ENCODE measurements at places on chromosomes 1 and 21.

GRCh38 chr1:14254251-14254650 is 344.2 kb upstream of the KAZN start:
- no peak for DNase-seq

- no peak for DNase-seq
Observed at GRCh38 chr1:100396651-100397050, 44.3 kb downstream of the CDC14A start.

GRCh38 chr21:42003051-42003461 is 7.1 kb downstream of the ZBTB21 start:
- no peak for DNase-seq

DNA sequence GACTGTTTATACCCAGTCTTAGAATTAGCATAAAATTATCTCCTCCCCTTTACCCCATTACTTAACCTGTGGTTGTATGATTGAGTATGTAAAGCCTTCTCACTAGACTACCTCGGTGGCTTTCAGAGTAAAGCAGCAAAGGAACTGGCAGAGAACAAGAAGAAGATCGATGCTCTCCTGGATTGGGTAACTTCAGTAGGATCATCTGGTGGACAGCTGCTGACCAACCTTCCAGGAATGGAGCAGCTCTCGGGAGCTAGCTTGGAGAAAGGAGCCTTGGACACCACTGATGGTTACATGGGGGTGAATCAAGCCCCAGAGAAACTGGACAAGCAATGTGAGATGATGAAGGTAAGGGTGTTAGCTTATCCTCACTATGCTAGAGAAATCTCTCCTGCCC is 138.6 kb upstream of the BMP8A start:
- no peak for DNase-seq

DNA sequence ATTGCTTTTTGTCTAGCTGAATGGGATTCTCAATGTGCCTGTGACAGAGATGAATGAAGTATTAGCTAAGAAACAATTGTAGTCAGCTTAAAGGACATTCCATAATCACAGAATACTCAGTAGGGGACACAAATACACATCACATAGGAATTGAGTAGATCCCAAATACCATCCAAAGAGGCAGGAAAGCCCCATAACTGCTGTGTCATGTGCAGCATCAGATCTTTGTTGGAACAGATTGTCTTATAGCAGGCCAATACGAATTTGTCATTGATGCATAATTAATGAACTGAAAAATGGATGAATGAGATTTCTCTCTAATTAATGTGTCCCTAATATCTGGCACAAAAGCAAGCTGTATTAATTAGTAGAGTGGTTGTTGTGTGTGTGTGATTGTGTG is 82.3 kb upstream of the S1PR1 start:
- DNase-seq = no peak

DNA sequence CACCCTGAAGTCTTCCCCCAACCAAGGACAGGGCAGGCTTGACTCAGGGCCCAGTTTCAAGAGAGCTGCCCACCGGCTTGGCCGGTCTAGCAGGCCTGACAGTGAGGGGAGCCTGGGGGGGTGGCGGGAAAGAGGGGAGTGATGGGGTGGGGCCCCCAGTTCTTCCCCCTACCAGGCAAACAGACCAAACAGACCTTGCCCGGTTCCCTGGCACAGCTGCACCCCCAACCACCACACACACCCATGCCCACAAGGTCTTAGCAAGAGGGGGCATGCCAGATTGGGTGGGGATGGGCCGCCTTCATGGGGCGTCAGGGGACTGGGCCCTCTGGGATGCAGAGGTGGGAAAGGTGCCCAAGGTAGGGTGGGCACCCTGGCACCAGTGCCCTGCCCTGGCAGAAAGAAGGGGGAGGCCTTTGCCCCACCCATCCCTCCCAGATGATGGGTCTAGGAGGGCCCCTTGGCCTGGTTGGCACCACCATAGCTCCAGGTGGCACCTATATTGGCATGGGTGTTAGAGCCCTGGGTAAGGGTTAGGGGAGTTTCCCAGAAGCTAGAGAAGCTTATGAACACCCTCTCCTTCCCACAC is 8.9 kb downstream of the ZBTB7B start:
- no peak for DNase-seq

GRCh38 chr1:13908128-13908527 is 208.1 kb downstream of the PRDM2 start:
- DNase-seq = no peak

DNA sequence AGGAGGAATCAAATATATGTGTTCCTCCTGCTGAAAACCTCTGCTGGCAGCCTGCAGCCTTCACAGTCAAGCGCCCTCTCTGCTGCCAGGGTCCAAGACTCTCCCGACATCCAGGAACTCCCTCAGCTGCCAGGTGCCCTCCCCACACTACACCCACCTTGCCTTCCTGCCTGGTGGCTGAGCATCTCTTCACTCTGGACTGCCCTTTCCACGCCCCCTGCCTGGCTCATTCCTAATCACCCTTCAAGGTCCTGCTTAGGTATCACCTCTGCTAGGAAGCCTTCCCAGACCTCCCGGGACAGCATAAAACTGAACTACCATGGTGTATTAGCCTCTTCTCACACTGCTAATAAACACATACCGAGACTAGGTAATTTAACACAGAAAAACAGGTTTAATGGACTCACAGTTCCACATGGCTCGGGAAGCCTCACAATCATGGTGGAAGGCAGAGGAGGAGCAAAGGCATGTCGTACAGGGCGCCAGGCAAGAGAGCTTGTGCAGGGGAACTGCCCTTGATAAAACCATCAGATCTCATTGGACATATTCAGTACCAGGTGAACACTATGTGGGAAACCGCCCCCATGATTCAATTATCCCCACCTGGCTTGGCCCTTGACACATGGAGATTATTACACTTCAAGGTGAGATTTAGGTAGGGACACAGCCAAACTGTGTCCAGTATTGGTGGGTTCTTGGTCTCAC is 15.3 kb downstream of the LDLRAD1 start:
- DNase-seq = no peak

DNA sequence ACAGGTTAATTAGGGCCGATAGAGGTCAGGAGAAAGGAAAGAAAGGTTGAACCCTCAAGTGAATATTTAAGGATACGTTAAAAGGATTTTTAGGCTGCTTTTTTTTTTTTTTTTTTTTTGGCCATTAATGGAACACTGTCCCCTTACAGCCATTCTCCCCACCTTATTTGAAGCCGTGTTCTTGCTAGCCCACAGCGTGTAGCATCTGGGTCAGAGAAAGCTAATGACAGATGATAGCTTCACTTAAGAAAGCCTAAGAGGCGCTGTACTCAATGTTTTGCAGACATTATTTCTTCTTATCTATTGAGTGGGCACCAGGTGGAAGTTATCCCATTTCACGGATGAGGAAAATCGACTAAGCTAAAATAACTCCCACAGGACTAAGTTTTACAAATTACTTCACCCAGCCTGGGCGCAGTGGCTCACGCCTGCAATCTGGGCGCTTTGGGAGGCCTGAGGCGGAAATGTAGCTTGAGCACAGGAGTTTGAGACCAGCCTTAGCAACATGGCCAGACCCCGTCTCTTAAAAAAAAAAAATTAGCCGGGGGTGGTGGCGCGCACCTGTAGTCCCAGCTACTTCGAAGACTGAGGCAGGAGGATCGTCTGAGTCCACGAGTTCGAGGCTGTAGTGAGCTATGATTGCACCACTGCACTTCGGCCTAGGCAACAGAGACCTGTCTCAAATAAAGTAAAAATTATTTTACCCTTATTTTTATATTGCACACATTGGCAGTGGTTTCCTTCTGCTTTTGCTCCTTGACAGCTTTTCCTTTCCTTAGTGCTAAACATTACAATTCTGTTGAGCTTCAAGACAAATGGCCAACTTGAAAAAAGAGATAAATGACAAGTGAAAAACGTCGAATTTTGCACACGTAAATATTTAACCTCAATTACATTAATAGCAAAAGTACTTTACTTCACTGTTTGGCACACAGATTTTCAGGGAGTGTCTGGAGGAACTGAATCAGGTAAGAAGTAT is 1.1 kb upstream of the PHTF1 start:
- no peak for DNase-seq

DNA sequence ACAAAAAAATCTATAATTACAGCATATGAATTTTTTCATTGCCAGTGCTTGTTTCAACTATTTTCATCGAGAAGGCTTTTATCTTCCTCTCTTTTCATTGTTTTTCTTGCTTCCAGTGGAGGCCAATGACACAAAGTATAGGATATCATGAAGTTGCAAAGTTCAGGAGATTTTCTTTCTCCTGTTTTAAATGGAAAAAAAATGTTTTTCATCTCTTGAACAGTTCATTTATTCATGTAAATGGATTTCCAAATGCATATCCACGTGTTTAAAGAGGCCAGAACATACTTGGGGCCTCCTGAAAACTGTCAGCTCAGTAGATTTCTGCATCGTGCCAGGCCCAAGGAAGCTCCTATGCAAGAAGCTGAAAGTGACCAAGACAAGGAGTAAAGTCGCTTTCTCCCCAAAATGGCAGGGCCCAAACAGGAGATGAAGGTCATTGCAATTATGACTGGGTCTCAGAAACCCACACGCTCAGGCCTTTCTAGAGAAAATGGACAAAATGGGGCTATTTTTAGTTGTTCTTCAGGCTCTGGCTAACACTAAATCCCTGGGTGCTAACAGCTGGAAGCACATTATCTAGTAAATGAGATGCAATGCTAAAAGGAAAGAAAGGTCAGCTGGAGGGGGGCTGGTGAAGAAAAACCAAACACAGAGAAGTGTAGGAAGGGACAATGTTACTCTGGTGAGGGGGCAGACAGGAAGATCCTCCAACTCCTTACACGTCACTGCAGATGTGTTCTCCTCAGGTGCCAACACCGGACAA is 136.9 kb upstream of the C8B start:
- no peak for DNase-seq

GRCh38 chr1:19439464-19440171 is 45.7 kb downstream of the CAPZB start:
- no peak for DNase-seq

- DNase-seq = no peak
Observed at GRCh38 chr1:176164014-176164678, 42.9 kb downstream of the COP1 start.

GRCh38 chr21:31798842-31799704 is 67.2 kb upstream of the SCAF4 start:
- DNase-seq = no peak

DNA sequence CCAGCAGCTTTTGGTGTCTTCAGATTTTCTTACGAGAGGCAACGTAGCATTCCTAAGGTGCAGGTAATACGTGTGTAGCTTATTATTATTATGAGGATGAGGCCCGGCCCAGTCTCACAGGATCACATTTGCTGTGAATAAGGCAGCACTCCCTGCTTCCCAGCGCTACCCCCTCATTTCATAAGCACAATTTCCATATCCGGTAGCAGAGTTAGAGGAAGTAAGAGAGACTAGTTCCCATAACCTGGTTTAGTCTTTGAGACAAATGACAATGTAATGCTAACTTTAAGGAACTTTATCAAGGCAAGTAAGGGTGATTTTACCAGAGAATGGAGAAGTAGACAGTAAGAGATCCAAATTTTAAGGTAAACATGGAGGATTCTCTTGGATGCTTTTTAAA is 14.6 kb upstream of the LMO4 start:
- no peak for DNase-seq

DNA sequence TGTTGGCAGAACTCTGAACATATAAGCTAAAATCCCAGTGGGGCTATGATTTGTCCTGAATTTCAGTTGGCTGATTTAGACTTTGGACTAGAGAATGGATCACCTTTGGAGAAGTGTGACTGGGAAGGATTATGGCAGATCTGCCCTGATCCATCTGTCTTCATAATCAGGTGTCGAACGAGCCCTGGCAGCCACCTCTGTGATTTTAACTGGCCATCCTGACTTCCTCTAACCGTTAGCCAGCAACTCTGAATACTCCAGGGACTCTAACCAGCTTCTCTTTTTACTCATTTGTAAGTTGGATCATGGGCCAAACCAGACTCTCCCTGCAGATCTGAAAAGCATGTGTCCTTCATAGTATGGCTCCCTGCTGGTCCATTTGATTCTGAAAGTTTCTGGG is 32.0 kb downstream of the ACTN2 start:
- DNase-seq = no peak

DNA sequence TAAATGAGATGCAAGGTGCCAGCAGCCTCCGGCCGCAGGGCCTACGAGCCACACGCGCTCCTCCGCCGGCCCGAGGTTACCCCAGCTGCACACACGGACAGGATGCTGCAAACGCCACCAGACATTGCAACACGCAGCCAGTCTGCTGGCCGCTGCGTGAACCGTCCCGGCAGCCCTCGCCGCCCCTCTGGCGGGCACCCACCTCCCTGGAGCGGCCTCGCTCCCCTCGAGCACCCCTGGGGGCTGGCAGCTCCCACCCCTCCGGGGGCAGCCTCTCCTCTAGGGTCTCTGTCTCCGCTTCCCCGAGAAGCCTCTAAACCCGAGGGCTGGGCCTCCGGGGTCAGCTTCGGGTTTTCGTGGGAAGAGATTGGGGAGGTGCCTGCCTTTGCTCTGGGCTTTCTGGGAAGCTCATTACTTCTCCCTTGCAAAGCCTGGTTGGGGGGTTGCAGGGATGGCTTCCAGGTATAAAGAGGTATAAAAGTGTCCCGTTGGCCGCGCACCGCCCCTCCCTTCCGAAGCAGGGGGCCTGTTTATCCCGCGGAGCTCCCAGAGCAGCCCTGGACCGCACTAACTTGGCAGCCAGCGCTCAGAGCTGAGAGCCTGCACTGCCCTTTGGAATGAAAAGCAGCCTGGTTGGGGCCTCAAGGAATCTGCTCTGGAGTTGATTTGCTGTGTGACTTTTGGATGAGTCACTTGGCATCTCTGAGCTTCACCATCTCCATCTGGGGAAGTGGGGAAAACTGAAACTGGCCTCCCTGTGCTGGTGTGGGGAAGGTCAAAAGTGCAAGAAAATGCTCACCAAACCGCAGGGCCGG is 21.8 kb downstream of the DHRS3 start:
- no peak for DNase-seq

Measured in stimulated activated CD8-positive, alpha-beta memory T cell treated with anti-CD3 and anti-CD28 coated beads, Interleukin-15, amount 100 ng/mL, for 4 hours (primary cell).